ENCODE measurements at places on chromosomes 4 and X.

GRCh38 chrX:33379839-33380238 lies 168.5 kb upstream of the DMD start:
- no peak for DNase-seq

GRCh38 chr4:125951261-125951887 lies 636.6 kb downstream of the FAT4 start:
- no peak for DNase-seq

- no peak for DNase-seq
Observed at GRCh38 chr4:82799006-82799881, 648 bp upstream of the SCD5 start.

DNA sequence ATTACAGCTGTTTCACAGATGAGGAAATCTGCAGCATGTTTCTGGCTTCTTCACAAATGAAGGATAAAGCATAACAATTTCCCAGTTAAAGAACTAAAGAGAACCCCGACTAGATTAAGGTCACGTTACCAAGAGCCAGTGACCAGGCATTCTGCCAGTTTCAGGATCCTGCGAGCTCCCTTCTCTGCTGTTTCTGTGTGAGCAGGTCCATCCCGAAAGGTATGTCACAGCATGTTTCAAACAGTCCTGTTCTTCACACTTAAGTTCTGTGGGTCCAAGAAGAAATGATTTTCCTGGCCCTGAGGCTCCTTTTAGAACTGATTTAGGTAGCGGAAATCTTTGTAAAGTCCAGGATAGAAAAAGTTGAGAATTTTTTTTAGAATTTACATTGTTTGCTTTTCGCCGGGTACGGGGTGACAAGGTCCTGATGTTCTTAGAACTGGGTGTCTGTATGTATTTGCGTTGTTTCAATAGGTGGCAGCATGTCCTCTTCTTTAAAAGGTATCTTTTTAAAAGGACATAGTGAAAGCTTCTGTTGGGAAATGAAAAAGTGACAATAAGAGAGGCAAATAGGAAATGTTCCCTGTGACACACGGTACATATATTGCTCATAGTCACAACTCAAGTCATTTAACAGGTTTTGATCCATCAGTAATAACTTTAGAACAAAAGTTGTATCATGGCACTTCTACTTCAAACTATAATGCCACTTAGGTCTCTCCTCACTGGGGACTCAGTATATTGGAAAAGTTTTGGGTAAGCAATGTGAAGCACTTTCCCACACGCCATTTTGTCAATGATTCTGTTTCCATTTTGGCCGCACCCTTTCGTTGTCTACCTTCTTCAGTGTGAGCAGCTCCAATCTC lies 18.4 kb downstream of the IL21 start:
- no peak for DNase-seq

Measured in left cardiac atrium (tissue), 4 donors.